ENCODE measurements at places on chromosomes 5 and 9.

DNA sequence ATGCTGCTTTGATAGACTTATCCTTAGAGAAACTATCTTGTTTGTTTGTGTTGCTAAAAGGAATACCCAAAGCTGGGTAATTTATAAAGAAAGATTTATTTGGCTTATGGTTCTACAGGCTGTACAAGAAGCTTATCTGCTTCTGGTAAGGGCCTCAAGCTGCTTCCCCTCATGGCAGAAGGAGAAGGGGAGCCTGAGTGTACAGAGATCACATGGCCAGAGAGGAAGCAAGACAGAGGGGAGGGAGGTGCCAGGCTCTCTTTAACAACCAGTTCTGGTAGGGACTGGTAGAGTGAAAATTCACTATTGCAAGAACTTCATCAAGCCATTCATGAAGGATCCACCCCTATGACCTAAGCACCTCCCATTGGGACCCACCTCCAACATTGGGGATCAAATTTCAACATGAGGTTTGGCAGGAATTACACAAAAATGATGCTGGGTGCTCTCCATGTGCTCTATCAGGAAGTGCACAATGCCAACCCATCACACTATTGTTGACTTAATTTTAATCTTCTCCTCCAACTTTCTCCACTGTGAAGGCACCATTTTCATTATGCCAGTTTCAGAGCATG, 115.1 kb upstream of the SHB start:
- DNase-seq = no peak

GRCh38 chr5:91850031-91850430, 466.9 kb upstream of the ARRDC3 start:
- no peak for DNase-seq

DNA sequence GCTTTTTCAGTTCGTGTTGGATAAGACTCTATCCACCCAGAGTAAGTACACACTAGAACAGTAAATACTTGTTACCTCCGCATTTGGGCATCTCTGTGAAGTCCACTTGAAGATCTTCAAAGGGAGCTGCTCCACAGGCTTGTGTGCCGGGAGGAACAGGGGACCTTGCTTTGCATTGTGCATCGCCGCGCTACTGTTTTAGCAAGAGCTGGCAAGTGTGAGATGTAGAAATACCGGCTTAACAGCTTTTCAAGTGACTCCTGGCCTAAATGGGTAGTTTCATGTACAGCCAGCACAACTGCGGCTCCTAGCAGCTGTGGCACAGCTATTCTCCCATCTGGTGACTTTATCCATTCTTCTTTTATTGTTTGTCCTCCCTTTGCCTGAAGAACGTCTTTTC, 8.4 kb upstream of the ZNF354C start:
- DNase-seq = no peak

DNA sequence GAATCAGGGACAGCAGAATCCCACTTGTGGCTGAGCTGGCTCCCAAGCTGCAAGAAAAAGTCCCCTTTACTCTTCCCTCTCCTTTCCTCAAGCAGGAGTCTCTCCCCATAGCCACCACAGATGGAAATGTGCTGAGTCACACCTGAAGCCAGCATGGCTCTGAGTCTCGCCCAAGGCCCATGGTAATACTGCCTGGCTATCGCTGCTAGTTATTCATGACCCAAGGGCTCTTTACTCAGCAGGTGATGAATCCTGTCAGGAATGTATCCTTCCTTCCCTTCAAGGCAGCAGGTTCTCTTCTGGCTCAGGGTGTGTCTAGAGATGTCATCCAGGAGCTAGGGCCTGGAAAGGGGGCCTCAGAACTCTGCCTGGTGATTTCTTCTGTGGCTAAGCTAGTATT, 403.3 kb upstream of the PTPRD start:
- DNase-seq = no peak

DNA sequence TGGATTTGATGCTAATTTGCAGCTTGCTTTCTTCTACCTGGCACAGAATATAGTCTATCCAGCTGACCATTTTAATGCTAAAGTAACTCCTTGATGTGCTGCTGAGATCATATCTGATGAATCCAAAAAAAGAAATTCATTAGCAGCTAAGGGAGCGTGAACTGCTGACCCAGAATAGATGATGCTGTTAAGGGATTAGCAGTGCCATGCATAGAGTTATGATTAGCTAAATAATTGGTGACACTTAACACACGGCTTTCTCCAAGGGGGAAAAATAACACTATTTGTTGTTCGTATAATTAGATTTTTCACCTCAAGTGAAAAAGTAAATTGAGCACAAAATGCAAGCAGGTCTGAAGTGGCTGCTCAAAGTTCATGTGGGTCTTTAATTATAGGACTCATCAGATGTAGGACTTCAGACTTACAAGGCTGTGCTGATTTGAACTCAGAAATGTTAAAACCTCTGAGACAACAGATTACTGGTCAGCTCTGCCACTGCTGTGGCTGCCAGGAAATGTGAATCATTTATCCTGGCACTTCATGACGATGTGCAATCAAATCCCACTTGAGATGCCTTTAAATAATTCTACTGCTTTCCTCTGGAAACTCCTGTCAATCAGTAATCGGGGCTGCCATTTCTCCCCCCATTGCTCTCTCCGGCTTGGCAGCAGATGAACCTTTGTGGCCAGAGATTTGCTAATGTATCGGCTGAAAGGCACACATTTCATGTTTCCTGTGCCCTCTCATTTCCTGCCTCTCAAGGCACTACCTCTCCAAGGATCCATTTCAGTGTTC, 291.6 kb upstream of the C9orf72 start:
- no peak for DNase-seq

DNA sequence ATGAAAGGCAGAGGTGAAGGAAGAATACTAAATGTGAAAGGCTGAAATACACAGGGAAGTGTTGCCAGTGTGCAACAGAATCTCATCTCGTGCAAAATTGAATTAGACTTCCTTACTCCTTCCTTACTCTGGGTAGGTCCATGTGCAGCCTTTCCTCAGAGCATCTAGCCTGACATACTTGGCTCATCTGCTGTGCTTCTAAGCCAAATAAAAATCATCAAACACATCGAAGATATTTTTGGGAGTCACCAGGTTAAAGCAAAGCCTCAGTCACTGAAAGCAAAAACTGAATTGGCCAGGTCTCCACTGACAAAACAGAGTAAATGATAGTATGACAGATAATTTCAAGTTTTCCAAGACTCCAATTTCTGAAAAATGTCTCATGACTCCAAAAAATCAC, 19.3 kb downstream of the STARD4 start:
- DNase-seq = no peak

- DNase-seq = no peak
These were observed 39.8 kb upstream of the ACO1 start for GRCh38 chr9:32344551-32345182.

GRCh38 chr5:123943151-123943550, 431.2 kb downstream of the CSNK1G3 start:
- DNase-seq = no peak

- DNase-seq = no peak
These were observed 104.1 kb upstream of the PAPPA start for GRCh38 chr9:116049456-116049855.

DNA sequence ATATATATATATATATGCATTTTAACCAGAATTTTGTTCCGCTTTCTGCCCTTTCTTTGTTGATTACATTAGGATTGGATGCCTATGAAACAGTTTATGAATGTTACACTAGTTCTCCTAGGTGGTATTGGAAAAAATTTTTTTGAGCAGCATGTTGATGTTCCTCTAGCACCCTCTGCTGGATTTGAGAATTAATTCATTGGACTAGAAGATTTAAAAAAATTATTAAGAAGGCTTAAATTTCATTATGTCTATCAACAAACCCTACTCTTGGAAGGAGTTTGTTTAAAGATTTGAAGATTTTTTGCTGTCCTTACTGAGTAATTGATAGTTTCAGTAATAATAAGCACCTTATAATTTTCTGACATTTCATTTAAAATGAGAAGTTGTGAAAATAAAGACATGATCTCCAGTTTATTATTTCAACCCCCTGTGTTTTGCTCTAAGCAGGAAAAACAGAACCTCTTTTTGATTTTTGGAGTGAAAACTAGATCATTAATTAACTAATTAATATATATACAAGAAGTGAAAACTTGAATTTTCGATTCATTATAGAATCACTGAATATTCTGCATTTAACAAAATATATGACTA, 89.6 kb downstream of the CCDC171 start:
- DNase-seq = peak; percentile 11

GRCh38 chr9:109914280-109915027, 134.5 kb downstream of the PALM2AKAP2 start:
- no peak for DNase-seq

GRCh38 chr9:94526271-94526670, 28.6 kb upstream of the PCAT7 start:
- no peak for DNase-seq

DNA sequence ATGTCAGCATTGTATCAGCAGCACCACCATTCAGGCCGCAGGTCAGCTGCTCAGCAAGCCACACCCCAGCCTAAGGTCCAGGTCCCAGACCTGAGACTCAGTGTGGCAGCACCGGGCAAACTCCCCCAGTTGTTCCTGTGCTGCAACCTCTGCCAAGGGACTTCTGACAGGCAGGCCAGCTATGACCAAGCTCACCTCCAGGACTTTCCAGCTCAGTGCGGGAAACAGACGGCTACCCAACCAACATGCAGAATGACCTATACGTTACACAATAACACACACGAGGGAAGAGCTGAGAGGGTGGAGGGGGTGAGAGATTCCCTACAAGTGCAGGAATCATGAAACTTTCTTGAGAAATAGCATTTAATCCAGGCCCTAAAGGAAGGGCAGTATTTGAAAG, 143.7 kb downstream of the FSTL4 start:
- no peak for DNase-seq

DNA sequence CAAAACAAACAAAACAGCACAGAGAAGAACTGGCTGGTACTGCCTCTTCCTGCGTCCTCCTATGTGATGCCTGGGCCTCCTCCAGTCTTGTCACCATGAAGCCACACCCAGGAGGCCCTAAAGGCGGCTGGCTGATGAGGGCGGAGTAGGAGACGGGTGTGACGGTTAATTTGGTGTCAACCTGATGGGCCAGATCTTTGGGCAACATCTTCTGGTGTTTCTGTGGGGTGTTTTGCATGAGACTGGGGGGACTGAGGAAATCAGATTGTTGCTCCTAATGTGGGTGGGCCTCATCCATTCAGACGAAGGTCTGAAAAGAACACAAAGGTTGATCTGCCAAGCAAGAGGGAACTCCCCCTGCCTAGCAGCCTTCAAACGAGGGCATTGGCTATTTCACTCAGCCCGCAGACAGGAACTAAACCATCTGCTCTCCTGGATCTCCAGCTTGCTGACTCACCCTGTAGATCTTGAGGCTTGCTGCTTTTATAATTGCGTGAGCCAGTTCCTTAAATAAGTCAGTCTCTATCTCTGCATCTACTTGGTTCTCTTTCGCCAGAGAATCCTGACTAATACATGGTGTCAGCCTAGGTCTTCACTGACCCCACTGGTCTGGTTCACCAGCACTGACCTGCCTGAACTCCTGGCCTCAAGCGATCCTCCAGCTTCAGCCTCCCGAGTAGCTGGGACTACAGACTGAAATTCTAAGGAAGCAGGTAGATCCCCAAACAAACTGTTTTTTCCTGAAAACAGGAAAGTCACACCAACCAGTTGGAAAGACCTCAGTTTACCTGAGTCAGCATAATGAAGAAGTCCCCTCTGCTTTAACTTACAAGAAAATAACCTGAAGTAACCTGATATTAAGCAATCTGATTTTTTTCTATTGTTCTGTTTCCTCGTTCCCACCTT, 12.8 kb upstream of the ZFP62 start:
- no peak for DNase-seq

- DNase-seq = no peak
These were observed 180.5 kb upstream of the CLINT1 start for GRCh38 chr5:158039441-158039840.

DNA sequence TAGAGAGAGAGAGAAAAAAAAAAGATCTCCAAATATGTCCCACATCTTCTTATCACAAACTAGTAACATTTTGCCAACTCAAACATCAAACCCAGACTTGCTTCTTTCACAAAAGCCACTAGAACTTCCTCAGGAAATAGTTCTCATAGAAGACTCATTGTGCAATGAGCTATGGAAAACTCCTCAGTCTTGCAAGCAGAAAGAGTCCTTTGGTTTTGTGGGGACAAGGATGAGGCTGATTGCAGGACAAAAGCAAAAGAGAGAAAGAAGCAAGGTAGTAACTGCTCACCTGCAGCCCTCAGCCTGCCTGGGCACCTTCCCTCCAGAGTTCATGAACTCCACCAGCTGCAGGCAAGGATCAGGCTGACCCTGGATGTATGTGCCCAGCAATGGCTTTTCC, 399.0 kb downstream of the IRX1 start:
- DNase-seq = no peak

- DNase-seq = no peak
These were observed 6.0 kb upstream of the PIP5K1B start for GRCh38 chr9:68698943-68699509.

DNA sequence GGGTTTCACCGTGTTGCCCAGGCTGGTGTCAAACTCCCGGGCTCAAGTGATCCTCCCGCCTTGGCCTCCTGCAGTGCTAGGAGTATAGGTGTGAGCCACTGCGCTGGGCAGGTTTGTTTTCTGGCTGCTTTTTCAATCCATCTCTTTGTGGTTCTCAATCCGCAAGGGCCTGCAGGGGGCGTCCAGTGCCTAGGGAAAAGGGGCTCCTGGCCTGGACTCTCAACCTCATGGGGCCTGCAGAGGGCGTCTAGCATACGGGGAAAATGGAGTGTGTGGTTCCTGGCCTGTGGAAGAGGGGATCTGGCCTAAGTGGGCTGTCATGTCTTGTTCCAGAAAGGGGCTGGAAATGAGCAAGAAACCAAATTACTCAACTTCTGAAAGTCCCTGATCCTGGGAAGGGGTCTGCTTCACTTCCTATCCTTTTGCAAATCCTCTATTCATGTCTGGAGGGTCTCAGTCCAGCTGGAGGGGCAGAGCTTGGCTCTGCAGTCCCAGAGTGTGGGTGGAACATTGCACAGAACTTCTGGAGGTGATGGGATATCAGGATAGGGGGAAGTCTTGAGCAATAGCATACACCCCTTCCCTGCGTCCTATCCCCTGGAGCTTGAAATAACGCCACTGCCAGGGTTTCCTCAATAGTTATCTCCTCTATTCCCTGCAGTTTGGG, 12.7 kb upstream of the CCL27 start:
- peak; percentile 87 for DNase-seq

GRCh38 chr5:139474890-139475791, 4.3 kb downstream of the SMIM33 start:
- no peak for DNase-seq

GRCh38 chr9:36987891-36988290, 46.2 kb downstream of the PAX5 start:
- DNase-seq = no peak

GRCh38 chr5:39073767-39074016, 507 bp downstream of the RICTOR start:
- no peak for DNase-seq
